ENCODE measurements at places on chromosomes 12 and 14.

DNA sequence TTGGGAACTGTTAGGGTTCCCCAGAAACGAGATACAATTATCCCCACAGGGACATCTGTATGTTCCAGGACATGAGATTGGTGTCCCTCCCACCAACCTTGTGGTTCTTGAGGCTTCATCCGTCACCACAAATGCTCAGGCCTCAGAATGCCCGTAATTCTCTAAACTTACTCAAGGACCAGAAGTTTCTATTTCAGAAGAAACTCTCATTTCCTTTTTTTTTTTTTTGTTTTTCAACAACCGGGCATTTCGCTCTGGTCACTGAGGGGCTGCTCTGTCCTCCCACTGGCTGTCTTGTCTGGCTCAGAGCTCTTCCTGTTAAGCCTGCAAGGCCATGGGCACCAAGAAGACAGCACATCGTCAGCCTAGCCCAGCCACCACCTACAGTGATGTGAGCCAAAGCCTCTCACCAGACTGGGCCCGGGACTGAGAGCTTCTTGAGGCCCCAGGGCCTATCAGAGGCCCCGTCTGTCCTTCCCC is 36.2 kb downstream of the VDR start:
- no peak for DNase-seq

DNA sequence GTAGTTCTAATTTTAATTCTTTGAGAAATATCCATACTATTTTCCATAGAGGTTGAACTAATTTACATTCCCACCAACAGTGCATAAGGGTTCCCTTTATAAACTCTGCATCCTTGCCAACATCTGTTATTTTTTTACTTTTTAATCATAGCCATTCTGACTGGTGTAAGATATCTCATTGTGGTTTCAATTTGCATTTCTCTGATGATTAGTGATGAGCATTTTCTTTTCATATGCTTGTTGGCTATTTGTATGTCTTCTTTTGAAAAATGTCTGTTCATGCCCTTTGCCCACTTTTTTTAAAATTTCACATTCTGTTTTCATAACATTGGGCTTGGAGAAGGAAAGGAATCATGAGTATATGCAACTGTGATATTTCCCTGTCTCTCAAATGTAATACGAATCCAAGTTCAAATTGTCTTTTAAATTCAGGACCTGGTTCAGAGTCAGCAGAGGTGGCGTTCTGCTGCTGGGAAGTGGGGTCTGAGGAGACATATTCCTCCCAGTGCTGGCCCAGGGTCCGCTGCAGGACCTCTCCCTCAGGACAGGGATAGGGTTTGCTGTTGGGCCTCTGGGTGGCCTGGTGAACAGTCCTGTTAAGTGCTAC is 81.2 kb upstream of the ETV6 start:
- no peak for DNase-seq

- DNase-seq, result peak; percentile 69
Measured at GRCh38 chr12:30719060-30719459, 23.4 kb upstream of the IPO8 start.

- DNase-seq, result no peak
Measured at GRCh38 chr12:17206553-17206952, 600.6 kb upstream of the LMO3 start.

GRCh38 chr14:86940106-86940505 is 1052.9 kb downstream of the GALC start:
- DNase-seq, result no peak

GRCh38 chr12:110776410-110776809 is 33.7 kb upstream of the PPP1CC start:
- no peak for DNase-seq

GRCh38 chr14:101108579-101109346 is 205.2 kb upstream of the RTL1 start:
- DNase-seq, result no peak

GRCh38 chr12:120170631-120171030 is 23.9 kb downstream of the GCN1 start:
- no peak for DNase-seq

DNA sequence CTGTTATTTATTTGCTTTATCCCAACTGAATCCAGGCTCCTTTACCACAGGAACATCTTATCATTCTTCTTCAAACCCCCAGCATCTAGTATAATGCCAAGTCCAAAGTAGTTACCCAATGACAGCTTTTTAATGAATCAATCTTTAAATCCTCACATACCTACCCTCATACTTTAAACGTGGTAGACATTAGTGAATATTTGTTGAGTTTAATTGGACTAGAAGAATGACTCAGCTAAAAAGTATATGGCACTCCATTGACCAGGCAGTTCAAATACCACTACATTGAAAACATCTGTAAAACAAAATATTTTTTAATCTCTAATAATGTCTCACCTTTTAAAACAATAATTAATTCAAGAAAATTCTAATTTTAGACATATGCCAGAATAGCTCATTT is 98.1 kb downstream of the ZFC3H1 start:
- DNase-seq, result peak; percentile 9

GRCh38 chr14:75631453-75631831 is 29.2 kb downstream of the ERG28 start:
- DNase-seq, result no peak

- no peak for DNase-seq
Measured at GRCh38 chr12:18400186-18400585, 138.9 kb downstream of the PIK3C2G start.

GRCh38 chr12:108596854-108597558 is 878 bp downstream of the TMEM119 start:
- DNase-seq, result no peak

GRCh38 chr12:108355069-108355468 is 16.0 kb upstream of the CMKLR1 start:
- DNase-seq, result no peak

DNA sequence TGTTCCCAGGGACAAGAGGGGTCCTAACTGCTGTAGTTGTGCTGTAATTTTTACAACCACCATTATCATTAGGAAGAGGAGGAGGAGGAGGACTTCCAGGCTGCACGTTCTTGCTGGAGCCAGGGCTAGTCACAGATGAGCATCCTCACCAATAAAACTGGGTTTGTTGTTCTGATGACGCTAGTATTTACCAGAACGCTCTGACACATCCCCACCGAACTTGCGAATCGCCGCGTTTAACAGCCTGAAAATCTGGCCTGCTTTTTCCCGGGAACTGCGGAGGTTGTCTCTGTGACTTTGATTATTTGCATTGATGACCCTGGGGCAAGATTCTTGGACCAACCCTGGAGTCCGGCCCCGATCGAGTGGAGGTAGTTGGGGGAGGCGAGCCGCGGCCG is 10.2 kb downstream of the TBX5 start:
- no peak for DNase-seq

- DNase-seq, result no peak
Measured at GRCh38 chr14:101058571-101058970, 155.0 kb upstream of the RTL1 start.

DNA sequence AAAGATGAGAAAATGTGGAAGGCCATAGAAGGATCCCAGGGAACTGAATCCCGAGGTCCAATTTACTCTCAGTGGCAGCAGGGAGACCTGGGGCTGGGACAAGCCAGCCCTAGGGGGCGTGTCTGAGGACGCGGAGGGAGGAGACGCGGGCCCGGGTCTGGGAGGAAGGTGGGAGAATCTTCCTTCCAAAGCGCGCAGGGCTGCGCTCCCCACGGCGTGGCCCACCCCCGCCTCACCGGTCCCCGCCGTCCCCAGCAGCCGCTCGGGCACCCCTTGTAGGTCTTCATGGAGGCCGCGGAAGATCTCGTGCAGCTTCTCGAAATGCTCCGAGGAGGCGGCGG is 323 bp downstream of the VTI1B start:
- no peak for DNase-seq

- DNase-seq, result no peak
Measured at GRCh38 chr12:97466000-97466399, 3.4 kb downstream of the RMST start.

DNA sequence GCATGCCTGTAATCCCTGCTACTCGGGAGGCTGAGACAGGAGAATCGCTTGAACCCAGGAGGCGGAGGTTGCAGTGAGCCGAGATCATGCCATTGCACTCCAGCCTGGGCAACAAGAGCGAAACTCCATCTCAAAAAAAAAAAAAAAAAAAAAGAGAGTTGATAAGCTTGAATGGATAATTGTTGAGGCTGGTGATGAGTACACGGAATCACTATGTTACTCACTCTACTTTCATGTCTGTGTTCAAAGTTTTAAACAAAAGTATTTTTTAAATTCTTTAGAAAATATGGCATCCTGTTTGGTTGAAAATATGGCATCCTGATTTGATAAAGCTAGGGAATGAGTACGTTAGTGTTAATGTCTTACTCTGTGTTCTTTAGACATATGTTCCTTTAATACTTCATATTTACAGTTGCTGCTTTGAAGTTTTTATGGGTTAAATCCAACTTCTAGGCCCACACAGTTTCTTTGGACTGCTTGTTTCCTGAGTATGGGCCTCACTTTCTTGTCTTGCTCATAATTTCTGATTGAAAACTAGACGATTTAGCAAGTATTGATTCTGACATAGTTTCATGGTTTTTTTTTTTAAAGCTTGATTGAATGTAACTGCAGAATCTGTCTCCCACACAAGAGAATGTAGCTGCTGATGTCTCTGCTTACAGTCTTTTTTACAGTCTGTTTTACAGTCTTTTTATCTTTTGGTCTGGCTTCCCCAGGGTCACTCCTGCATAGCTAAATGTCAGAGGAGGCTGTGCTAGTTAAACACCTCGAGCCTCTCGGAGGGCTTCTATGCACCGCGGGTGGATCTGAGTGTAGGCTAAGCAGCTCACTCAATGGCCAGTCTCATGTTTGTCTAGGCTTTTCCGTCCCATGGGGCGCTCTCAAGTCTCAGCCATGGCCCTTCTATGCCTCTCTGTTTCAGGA is 14.1 kb upstream of the FBLN5 start:
- DNase-seq, result no peak

DNA sequence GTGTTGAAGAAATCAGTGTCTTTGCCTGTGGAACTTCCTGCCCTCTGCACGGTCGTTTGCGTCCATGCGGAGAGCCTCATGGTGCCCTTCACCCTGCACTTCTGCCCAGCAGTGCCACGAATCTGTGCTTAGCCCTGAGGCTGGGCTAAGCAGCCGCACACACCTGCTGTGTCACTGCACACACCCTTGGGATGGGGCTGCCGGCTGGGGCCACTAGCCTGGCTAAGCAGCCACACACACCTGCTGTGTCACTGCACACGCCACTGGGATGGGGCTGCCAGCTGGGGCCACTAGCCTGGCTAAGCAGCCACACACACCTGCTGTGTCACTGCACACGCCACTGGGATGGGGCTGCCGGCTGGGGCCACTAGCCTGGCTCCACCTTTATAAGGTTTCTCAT is 188.5 kb downstream of the KIF26A start:
- no peak for DNase-seq

DNA sequence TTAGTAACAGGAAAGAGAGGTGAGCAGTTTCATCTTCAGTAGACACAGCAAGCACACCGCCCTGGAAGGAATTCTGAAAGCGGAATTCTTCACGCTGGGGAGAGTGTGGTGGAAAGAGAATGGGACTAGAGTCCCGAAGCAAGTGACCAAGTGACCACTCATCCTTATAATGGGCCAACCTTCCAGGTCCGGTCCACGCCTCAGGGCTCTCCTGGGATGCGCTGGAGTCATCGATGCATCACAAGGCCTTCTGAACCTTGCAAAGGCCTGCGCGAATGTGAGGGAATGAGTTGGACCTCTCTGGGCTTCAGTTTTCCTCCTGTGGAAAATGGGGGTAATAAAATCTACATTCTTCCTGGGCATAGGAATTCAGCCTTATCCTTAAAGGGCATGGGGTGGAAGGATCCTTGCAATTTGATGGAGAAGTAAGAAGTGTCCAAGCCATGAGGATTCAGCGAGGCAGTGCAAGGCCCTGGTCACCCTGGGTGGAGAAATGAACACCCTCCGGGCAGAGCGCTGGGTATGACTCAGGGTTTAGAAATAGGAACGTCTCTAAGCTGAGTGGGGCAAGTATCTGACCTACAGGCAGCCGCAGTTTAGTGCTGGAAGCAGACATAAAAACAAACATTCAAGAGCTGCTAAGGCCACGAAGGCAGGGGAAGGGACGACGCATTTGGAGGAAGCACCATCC is 97.7 kb downstream of the SETD3 start:
- DNase-seq, result no peak

DNA sequence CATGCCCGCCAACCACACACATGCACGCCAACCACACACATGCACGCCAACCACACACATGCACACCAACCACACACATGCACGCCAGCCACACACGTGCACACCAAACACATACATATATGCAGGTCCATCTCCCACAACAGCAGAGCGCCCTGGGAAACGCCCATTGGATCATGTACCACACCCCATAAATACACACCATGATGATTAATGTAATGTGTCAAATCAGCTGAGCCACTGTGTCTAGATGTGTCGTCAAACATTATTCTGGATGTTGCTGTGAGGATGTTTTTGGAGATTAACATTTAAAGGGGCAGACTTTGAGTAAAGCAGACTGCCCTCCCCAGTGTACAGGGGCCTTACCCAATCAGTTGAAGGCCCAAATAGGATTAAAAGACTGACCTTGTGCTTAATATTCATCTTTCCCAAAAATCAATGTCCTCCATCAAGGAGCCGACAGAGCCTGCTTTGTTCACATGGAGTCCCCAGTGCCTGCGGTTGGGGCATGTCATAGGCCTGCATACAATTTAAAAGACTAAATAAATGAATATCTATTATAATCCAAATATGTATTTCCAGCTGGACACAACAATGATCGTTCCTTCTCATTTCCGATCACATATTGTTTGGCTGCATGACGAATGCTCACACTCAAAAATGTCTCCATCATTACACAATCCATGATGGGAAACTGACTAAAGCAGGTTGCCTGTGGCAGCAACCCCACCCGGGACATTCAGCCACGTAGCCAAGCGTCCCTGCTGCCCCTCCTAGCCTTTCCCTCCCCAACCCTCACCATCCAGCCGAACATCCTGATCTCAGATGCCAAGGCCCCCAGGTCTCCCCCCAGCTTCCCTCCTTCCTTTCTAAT is 23.2 kb upstream of the BDKRB2 start:
- no peak for DNase-seq

- peak; percentile 81 for DNase-seq
Measured at GRCh38 chr14:99213101-99213500, 58.9 kb downstream of the BCL11B start.

GRCh38 chr12:89756585-89757398 is 48.2 kb upstream of the ATP2B1 start:
- peak; percentile 98 for DNase-seq

- no peak for DNase-seq
Measured at GRCh38 chr12:18549598-18549997, 188.2 kb downstream of the PLCZ1 start.

GRCh38 chr12:48183091-48183875 is at the start of gene CCDC184:
CCDC184 (plus strand) TSS chr12:48183644; CDS start chr12:48184123, 479 bp downstream.
- DNase-seq, result peak; percentile 59

DNA sequence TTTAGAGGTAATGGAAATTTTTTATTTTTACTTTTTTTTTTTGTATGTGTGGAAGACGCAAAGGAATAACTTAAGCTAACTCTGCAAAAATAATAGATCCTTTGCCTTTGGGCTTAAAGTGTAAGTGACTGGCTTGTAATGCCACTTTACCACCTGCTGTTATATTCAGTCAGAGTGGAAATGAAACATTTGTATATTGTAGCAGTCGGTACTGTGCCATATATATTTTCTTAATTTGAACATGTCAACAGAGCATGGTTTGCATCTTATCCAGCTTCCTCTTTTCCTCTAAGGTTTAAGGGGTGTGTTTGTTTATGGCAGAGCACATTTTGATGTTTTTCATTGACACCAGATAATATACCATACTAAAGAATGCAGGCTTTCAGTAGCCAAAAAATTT is 176.6 kb downstream of the TRHDE start:
- DNase-seq, result no peak

GRCh38 chr14:58465421-58465820 is 37.9 kb downstream of the KIAA0586 start:
- DNase-seq, result no peak

GRCh38 chr12:24246376-24246775 is 296.9 kb upstream of the SOX5 start:
- no peak for DNase-seq
